Foreskin keratinocyte (primary cell): ENCODE measurements at places on chromosomes 13 and 19. TPM values are rescaled to one million over a fixed set of nuclear protein-coding genes. Genes with fewer than 3 reads are reported as not detected.

Gene PLVAP
- total RNA-seq, result not detected in 2 replicates

Gene HCST
- 0.21 and 0.34 TPM in 2 replicates for total RNA-seq

- no peak for DNase-seq
Measured at GRCh38 chr19:42068361-42068755, 1.6 kb downstream of the GRIK5 start.

Gene KCNJ14
- 0.49 and 0.51 TPM in 2 replicates for total RNA-seq

Gene KISS1R
- total RNA-seq, result not detected in 2 replicates

DNA sequence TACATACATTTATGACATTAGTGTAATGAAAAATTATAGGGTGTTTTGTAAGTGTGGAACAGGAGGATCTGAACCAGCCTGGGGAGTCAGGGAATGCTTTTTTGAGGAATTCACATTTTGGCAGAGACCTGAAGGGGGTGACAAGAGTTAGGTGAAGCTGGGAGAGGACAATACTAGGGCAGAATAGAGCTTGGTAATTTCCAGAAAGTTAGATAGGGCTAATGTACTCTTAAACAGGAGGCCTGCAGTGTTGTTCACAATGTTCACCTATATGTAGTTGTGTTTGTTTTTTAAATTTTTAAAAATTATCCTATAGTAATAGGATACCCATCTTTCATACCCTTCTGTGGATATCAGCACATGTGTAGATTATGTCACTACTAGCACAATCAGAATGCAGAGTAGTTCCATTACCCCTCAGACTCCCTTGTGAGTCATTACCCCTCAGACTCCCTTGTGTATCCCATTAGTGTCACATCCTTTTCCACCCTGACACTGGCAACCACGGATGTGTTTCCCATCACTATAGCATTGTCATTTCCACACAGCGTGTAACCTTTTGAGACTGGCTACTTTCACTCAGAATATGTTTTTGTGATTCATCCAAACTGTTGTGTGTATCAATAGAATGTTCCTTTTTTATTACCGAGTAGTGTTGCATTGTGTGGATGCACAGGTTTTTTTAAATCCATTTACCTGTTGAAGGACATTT is 43.1 kb downstream of the PCCA start:
- DNase-seq, result peak; percentile 88
